ENCODE measurements at places on chromosomes 12 and 14.

- DNase-seq: no peak
These were observed 2.8 kb downstream of the EFS start for GRCh38 chr14:23362200-23362599.

GRCh38 chr12:113057565-113058485, 1.3 kb downstream of the DTX1 start:
- DNase-seq: no peak

DNA sequence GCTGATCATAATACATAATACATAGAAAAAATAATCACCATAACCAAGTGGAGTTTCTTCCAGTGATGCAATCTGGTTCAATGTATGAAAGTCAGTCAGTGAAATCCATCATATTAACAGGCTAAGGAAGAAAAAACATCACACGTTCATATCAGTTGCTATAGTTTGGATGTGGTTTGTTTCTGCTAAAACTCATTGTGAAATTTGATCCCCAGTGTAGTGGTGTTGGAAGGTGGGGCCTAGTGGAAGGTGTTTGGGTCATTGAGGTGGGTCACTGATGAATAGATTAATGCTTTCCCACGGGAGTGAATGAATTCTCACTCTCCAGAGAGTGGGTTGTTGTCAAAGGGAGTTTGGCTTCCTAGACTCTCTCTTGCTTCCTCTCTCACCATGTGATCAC, 84.6 kb upstream of the PTGDR start:
- no peak for DNase-seq

DNA sequence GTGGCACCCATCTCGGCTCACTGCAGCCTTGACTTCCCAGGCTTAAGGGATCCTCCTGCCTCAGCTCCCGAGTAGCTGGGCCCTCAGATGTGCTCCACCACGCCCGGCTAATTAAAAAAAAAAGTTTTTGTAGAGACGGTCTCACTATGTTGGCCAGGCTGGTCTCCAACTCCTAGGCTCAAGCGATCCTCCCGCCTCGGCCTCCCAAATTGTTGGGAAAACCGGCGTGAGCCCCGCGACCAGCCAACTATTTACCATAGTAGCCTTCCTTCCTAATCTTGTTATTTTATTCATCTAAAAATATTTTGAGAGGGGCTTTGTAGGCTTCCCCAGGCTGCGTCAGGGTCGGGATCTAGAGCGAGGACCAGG, 25.4 kb upstream of the YY1 start:
- no peak for DNase-seq

DNA sequence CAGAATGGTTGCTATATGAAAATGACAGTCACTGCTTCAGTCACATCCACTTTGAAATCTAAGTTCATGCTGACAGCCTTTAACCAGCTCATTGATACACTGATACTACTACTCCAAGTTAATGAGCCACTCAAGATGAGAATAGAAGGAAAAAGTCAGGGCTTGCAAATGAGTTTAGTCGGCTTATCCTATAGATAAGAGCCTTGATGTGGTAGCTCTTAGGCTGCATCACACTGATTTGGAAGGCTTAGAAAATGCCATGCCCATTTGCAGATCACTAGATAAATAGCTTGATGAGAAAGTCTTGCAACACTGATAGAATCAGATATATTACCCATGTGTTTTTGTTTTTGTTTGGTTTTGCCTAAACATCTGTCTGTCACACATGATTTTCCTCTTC, 251.4 kb upstream of the ATXN7L3B start:
- DNase-seq: no peak

Measured in foreskin keratinocyte (primary cell).